ENCODE measurements at places on chromosomes 13 and 19. TPM values are rescaled to one million over a fixed set of nuclear protein-coding genes. Genes with fewer than 3 reads are reported as not detected.

- DNase-seq: no peak
Observed at GRCh38 chr19:47142779-47143178, 12.1 kb downstream of the SAE1 start.

GRCh38 chr13:77437267-77437666, 98.2 kb upstream of the SCEL start:
- DNase-seq: no peak

DNA sequence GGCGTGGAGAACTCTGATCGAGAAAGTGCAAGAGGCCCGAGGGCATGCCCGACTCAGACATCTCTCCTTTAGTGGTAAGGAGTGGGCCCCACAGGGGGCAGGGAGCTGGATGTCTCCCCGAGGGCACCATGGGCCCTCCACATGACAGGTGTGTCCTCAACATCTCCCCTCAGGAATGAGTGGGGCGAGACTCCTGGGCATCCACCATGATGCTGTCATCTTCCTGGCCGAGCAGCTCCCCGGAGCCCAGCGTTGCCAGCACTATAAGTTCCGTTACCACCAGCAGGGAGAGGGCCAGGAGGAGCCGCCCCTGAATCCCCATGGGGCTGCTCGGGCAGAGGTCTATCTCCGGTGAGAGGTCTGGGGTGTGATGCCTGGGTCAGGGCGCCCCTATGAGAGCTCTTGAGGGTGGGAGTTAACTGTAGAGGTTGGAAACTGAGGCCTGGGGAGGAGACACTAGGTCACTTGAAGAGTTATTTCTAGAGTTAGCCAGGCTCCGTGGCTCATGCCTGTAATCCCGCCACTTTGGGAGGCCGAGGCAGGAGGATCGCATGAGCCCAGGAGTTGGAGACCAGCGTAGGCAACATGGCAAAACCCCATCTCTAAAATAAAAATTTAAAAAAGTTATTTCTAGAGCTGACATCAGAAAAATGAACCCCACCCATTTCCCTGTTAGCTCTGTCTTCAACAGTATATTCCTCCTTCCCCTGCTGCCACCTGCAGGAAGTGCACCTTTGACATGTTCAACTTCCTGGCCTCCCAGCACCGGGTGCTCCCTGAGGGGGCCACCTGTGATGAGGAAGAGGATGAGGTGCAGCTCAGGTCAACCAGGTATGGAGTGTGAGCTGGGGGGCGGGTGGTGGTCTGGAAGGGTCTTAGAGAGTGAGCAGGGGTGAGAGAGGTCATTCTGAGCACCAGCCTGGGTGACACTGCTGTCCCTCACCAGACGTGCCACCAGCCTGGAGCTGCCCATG, 5.1 kb downstream of the IGFLR1 start:
- no peak for DNase-seq

GRCh38 chr13:92179223-92179622, 780.8 kb downstream of the GPC5 start:
- no peak for DNase-seq

DNA sequence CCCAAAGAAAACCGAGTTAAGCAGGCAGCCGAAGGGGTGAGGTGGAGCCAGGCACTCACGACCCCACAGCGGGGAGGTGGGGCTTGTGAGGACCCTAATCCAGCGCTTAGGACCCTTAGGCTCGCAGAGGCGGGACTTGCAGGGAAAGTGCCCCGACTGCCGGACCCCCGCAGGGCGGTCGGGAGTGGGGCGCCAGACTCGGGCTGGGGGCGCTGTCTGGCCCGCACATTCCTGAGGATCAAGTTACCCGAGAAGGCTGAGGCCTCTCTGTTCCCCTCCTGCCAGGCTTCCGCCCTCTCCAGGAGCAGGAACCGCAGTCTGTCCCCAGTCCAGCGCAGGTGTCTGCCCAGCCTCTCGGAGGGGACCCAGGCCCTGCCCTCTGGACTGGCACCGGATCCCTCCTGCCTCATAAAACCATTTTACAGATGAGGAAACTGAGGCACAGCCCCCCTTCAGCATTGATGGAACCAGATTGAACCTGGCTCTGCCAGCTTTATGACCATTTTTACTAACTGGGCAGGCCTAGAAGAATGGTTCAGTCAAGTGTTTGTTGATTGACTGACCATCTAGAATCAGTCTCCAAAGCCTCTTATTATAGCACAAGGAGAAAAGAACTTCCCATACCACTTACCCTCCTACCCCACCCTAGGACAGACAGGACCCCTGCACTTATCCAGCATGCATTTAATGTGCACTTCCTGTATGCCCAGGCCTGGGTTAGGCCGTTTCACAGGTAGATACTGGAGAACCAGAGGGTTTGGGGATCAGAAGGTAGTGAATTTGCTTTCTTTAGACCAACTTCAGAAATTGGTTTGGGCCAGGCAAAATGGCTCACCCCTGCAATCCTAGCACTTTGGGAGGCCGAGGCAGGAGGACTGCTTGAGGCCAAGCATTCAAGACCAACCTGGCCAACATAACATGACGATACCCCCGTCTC, 6.7 kb upstream of the JUND start:
- peak; percentile 67 for DNase-seq

DNA sequence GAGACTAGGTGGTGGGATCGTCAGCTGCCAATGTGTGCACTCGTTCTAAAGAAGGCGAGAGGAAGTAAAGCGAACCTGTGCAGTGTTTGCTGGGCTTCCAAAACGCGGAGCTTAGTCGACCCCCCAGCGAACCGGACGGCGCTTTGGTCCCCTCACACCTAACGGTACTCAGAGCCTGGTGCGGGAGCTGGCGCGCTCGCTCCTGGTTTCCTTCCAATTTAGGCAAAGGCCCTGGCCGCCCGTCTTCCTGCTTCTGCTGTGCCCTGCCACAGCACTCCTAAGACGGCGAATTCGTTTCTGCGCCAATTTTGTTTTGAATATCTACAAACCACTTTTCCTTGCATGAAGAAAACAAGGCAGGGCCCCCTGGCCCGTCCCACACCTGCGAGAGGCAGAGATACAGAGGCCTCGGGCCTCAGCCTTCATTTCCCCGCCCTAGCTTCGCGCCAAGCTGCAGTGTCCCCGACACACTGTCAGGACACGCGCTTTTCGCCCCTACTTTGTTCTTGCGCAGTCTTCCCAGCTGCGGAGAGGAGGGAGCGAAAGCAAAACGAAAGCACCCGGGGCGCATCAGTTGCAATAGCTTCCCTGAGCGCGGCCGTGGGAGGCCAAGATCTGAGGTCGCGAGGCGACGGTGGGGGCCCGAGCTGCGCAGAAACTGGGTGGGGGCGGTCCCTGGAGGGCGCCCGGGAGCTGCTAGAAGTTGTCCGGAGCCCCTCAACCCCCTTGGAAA, 111.9 kb downstream of the KCNRG start:
- DNase-seq: peak; percentile 73

DNA sequence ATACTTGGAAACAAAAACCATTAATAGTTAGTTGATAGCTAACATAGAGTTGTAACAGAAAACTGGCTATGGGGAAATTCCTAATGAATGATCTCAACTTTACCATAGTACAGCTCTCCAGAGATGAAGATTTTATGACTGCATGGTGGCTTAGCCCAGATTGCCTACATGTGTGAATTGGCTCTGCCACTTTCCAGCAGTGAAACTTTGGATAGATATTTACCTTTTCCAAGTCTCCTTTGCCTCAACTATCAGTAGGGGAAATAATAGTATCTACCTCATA, 161.1 kb downstream of the LACC1 start:
- no peak for DNase-seq

- no peak for DNase-seq
Observed at GRCh38 chr19:50313812-50314536, 15.2 kb downstream of the KCNC3 start.

DNA sequence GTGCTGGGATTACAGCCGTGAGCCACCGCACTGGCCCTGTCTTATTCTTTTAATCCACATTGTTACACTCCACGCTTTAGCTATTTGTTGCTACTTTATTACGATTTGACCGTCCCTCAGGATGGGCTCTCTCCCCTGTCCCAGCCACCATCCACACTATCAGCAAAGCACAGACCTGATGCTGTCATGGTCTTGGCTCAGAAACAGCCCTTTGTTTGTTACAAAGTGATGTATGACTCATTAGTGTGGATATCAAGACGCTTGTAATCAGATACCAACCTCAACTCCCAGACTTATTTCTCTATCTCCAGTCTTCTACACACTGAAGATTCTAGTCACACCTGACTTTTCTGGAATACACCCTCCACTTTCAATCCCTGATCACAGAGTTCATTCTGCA, 84.6 kb upstream of the FREM2 start:
- no peak for DNase-seq

GRCh38 chr13:39779337-39780265, 124.1 kb downstream of the COG6 start:
- DNase-seq: no peak

DNA sequence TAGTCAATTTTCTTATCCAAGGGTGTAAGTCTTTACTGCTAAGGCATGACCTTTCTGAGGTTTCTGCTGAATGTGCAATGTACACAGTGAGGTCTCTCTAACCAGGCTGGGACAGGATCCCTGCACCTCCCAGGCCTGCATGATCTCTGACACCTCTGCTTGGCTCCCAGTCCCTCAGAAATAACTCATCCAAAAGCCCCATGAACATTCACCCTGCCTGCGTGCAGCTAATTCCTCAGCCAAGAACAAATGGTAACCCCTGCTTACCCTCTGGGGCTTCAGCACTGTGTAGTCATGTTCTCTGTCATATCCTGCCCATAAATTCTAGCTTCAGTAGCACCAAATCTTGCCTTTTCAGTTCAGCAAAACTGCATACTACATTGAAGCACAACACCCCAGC, 1146.3 kb upstream of the MIR17HG start:
- DNase-seq: no peak

DNA sequence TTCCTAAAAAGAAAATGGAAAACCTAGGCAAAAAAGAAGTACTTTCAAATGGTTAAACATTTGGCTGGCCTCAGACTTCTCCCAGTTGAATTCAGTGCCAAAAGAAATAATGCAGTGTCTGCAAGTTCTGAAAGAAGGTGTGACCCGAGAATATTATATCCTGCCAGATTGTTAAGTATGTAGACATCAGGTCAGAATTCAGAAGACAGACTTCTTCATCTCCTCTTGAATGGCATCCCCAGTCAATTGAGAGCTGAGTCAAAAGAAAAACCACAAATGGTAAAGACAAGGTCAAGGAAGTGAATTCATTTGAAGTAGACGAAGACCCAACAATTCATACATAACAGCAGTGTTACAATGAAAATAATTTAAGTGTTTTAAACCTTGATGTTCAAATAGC, 194.5 kb downstream of the NBEA start:
- DNase-seq: no peak

DNA sequence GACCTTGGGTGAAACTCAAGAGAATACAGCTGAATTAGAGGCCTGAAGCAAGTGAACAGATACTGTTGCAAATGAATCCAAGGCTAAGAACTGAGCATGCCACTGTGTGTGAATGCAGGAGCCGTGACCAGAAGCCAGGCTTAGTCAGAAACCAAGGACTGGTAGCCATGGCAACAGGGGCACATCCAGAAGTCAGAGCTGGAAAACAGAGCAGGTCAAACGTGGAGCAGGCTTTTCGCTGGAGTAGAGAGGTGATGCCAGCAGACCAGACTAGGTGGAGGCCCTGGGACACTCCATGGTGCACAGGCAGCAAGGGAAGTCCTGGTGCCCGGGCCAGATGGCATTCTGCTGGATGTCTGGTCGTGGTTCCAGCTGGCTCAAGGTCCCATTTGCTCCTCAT, 564.1 kb downstream of the PCDH9 start:
- peak; percentile 19 for DNase-seq

- no peak for DNase-seq
Observed at GRCh38 chr13:114104655-114105520, 27.5 kb downstream of the RASA3 start.

DNA sequence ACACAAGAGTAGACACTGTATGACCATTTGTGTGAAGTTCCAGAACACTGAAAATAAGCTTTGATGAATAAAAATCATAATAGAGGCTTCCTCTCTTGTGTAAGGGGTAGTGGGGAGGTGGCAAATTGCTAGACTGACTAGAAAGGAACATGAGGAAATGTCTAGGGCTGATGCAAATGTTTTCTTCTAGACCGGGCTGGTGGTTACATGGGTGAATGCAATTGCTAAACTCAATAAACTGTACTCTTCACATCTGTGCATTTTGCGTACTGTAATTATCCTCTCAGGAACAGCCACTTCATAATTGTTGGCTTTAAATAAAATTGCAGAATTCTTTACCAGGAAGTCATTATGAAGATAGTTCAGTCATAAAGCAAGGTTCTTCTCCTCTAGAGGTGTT, 5.2 kb upstream of the KBTBD7 start:
- DNase-seq: no peak

DNA sequence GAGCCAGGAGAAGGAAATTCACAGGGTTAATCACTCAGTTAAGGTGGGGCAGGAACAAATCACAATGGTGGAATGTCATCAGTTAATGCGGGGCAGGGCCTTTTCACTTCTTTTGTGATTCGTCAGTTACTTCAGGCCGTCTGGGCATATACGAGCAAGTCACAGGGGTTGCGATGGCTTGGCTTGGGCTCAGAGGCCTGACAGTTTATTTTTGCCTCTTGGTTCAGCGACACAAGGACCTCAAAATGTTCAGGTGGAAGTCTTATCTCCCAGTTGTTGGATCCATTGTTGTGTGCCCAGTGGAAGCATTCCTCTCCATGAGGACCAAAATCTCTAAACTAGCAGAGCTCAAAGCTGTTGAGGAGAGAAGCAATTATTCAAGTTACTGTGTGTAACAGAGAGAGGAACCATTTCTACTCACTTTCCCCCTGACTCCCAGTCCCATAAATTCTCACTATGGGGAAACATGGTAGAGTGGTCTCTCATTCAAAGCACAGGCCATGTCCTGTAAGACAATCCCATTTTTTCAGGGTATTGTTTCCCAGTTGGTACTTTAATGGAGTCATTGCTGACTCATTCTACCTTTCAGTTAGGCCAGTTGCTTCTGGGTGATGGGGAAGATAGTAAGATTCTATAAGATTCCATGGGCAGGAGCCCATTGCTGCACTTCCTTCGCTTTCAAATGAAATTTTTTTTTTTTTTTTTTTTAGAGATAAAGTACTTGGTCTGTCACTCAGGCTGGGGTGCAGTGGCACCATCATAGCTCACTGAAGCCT, 8.8 kb upstream of the COX7A1 start:
- no peak for DNase-seq

The CGB1 gene
- total RNA-seq: not detected

The USP12 gene
- 32.1 TPM for total RNA-seq

The DPP9 gene
- 26.4 TPM for total RNA-seq

Measured in tongue (tissue), 3 donors.